ENCODE measurements at places on chromosomes 5 and 9.

DNA sequence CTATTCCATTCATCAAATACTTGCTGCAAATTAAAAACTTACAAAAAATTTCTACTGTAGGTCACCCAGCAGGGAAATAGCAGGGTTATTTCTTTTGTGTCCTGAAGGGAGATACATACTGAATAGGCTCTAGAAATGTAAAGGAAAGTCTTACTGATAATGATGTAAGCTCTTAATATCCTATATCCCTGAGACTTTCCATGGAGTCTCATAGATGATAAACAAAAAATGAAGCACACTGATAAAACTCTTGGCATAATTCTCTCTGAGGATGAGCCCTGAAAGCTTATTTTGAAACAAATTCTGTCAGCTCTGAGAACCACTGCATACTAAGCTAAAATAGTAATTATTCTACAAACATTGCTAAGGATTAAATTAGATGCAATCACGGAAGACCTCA lies 819.6 kb upstream of the PTPRD start:
- DNase-seq: no peak

DNA sequence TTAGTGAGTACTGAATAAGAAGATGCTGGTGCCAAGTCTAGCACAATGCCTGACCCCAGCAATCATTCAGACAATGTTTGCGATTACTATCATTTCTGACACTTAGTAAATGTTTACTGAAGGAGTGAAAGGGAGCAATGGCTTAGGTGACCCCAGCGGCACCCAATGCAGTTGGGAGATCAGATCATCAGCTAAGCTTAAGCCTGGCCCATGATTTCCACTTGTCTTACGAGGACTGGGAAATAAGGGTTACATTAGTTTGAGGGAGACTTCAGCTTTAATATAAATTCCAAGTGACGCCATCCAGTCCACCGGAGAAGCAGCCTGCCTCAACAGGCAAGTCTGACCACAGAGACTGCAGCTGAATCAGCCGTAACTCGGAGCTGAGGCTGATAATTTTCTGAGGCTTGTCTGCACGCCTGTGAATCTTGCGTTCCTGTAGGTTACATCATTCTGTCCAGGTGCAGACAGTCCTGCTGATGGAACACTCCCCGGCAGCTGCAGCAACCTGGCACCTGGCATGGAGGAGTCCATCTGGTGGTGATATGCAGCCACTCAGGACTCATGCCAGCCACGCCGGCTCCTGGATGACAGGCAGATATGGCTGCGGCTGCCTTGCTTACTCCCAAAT lies 34.9 kb upstream of the FGF1 start:
- no peak for DNase-seq

- DNase-seq: no peak
Measured at GRCh38 chr9:107175816-107176435, 107.2 kb upstream of the RAD23B start.

- no peak for DNase-seq
Measured at GRCh38 chr5:155150012-155150411, 136.5 kb downstream of the KIF4B start.

GRCh38 chr9:23375511-23375910 lies 450.5 kb downstream of the ELAVL2 start:
- no peak for DNase-seq
